NCI-H526 treated with DMSO at 0.1 percent for 48 hours (cell line): ENCODE measurements at places on chromosomes 2 and 18.

DNA sequence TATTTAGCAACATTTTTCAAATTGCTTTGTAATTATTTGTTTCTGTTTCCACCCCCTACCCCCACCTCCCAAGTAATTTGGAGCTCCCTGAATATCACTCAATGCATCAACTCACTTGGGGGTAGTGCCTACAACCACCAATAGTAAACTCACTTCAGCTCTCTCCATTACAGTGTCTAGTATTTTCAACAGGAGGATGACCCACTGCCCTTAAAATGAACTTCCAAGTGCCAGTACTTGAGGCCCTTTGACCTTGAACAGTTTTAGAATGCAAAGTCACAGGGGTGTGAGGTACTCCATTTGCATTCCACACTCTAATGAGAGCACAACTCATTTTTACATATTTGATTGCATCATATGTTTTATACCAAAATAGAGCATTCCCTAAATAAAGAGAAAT is 523.0 kb downstream of the ERBB4 start:
- DNase-seq: no peak

GRCh38 chr18:3104190-3105054 is 91.5 kb upstream of the LPIN2 start:
- no peak for DNase-seq

DNA sequence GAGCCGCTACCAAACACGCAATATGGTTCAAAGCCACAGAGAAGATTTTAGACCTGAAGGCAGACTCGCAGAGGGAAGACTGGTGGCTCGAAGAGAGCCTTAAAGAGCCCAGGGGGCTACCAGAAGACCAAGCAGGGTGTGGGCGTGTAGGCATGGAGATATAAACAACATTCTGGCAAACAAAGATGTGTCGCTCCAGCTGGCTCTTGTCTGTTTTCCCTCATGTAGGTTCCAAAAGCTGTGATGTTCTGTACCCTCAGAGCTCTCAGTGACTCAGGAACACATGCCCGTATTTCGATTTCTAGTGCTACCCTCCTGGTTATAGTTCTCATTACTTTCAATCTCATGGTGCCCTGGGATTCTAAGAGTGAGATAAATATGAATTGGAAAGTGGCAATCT is 44.5 kb downstream of the DOCK10 start:
- DNase-seq: no peak

GRCh38 chr18:45527891-45528290 is 87.4 kb upstream of the SLC14A2 start:
- DNase-seq: no peak

DNA sequence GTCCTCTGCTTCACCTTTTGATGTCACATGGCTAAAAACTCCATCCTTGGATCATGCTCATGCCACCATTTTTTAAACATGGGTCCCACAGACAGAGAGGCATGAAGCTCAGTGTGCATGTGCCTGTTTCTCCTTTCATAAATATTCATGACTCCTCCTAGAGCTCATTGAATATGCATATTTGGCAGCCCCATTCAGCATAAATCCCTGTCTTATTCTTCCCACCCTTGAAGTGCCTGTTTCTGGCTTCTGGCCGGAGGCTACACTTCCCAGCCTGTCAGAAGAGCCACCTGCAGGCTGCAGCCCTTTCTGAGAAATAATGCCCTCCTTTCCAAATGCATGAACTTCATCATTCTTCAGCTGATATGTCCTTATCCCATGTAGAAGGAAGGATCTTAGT is 109.7 kb downstream of the LDLRAD4 start:
- DNase-seq: no peak

DNA sequence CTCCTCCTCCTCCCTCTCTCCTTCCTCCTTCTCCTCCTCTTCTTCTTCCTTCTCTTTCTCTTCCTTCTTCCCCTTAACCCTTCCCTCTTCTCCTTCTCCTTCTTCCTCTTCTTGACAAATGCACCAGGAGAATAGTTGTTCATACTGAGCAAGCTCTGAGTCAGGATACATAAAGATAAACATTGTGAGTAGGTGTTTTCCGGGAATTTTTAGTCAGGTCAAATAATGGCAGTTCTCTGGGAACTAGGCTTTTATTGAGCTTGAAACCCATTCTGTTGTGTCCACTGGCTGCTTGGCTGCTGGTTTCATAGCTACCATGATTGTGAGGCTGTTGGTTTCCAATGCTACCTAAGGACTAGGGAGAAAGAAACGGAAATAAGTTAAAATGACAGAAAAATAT is 1144.7 kb upstream of the DDX18 start:
- no peak for DNase-seq

DNA sequence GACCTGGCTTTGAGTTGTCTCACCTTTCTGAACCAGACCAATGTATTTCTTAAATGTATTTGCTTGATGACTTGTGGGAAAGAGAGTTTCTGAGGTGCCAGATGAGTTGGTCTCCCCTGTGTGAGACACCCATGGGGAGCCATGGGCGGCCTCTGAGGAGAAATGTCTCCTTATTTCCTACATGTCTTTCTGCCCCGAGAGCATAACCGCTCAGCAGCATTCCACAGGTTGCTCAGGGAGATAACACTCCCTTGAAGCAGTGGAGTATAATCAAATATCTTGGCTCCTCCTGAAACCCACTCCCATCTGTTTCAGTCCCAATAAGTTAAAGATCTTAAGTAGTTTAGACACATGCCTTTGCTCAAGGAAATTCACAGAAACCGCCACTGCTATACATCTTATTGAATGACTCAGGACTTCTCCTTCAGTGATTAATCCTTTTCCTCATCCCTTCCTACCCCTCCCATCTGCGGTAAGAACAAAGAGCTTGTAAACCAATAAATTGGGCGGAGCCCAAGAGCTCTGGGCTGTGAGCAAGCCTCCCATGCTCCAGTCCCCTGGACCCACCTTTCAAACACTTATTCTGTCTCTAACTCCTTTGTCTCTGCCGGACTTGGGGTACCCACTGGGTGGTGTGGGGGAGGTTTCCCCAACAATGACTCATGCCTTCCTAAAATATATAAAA is 285.5 kb upstream of the LRRTM4 start:
- no peak for DNase-seq

DNA sequence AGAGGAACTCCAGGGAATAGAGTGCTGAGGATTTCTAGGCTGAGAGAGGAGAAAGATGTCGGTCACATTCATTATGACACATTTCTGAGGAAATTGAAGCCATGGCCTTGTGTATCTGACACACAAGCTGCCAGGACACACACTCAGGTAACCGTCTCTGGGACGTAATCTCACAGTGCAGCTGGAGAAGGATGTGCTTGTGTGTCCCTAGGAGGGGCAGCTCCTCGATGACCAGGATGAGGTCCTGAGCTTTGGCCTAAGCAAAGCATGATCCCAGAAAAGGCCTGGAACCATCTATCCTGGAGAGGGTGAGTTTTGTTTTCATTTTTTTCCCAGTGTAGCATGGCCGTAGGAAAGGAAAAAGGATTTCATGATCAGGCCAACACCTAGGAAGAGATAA is 102.2 kb downstream of the CAPN13 start:
- DNase-seq: no peak

GRCh38 chr2:85162746-85163301 is 29.6 kb downstream of the TCF7L1 start:
- no peak for DNase-seq

DNA sequence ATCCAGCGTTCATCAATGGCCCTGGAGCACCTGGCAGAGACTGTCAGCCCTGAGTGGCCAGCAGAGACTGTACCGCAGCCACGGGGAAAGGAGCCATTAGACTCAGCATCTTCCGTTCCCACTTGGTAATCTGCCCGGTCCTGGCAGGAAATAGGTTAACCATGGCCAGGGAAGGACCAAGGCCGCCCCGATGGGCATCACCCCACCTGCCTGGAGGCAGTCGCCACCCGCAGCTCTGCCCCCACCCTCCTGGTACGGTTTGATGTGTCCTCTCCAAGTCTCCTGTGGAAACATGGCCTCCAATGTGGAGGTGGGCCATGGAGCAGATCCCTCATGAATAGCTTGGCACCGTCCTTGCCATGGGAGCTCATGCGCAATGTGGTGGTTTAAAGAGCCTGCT is 75.3 kb downstream of the RTP5 start:
- no peak for DNase-seq

- DNase-seq: no peak
These were observed 80.4 kb upstream of the MGAT5 start for GRCh38 chr2:134173338-134174016.

DNA sequence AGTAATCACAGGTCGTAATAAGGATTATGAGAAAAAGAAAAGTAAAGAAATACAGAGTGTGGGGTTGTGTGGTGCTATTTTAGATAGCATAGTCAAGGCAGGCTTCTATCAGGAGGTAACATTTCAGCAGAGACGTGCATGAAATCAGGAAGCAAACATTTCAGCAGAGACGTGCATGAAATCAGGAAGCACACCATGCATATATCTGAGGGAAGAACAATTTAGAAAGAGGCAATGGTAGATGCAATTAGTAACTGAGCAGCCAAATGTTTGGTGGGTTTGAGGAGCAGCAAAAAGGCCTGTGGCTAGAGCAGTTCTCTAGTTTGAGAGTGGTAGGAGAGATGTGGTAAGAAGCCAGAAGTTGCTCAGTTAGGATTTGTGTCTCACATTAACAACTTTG is 713.7 kb downstream of the ADCYAP1 start:
- DNase-seq: no peak

- DNase-seq: no peak
These were observed 66.3 kb downstream of the SCN2A start for GRCh38 chr2:165305391-165306096.

DNA sequence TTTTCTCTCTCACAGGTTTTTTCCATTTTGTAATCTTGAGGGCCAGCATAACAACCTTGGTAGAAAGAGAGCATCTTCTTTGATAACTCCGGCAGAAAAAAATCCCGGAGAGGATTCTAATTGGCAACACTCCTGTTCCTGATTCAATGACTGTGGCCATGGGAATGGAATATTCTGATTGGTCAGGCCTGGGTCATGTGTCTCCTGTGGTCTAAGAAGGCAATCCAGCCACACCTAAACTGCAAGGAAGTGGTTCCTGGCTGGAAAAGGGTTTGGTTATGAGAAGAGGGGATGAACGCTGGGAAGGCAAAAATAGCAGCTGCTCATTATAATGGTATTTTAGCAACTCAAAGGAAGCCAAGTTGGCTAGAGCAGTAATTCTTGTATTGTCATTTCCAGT is 24.8 kb upstream of the ZNF638 start:
- no peak for DNase-seq

- no peak for DNase-seq
These were observed 611 bp upstream of the ITSN2 start for GRCh38 chr2:24360963-24361330.

DNA sequence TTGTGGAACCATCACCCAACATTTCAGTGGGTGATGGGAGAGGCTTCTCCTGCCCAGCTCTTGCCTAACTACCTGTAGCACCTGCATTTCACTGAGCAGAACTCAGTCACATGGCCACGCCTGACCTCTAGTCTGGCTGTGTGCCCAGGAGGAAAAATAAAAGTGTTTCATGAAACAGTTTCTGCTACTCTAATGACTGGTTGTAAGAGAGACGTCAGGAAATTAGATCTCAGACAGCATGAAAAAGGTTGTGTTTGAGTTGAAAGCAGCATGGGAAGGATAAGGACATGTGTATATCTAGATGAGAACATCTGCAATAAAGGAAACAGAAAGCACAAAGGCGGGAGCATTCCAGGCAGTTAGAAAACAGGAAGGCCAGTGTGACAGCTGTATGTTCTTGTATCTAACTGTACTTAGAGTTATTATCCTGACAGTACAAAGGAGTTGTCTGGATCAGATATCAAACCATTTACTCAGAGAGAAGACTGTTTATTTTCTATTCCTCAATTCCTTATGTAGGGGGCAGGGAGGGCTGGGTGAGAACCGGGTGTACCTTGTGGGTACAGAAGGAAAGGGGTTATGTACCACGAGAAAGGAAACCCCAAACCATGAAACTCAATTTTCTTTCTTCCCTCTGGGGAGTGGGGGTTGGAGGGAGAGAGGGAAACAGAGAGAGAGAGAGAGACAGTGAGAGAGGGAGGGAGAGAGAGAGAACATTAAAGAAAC is 307.4 kb upstream of the VWC2L start:
- DNase-seq: no peak

GRCh38 chr2:200065477-200065876 is 110.1 kb downstream of the MAIP1 start:
- no peak for DNase-seq

DNA sequence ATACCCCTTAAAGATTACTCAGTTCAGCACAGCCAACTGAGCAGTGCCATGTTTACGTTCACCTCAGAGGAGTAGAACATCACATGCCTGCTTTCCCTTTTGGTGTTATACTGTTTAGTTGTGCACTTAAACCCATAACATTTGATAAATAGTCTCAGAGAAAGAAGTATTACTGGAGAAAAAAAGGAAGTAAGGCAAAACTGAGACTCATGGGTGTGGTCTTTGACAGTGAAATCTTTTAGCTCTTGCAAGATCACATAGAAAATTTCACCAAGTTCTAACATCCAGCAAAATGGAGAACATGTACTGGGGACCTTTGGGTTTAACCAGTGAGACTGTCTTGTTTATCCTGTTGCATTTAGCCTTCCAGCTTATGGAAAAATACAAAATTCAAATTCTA is 5.6 kb downstream of the TANK start:
- no peak for DNase-seq

DNA sequence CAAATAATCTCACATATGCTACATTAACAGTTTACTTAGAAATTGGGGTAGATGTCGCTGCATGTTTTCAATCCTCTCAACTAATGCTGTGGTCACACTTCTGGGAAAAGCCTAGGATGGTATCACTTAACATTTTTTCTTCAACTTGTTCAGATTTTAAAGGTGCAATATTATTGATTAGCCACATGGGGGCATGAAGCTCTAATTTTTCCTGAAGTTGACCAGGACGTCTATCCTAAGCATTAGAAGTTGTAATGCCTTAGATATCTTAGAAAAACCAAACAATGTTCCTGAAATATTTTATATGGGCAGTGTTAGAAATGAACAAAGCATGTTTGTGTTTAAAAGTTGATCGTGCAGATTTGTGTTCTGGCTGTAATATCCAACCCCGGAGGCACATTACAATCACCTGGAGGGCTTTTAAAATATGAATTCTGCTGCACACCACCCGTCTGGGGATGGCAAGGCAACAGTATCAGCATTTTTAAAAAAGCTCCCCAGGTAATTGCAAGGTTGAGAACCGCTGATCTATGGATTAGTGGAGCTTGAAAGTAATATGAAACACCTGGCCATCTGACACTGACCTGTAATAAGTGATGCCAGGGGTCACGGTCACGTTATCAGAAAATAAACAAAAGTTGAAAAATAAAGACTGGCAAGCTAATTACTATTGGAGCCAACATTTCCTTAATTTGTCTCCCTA is 100.5 kb upstream of the LMAN1 start:
- peak; percentile 3 for DNase-seq

DNA sequence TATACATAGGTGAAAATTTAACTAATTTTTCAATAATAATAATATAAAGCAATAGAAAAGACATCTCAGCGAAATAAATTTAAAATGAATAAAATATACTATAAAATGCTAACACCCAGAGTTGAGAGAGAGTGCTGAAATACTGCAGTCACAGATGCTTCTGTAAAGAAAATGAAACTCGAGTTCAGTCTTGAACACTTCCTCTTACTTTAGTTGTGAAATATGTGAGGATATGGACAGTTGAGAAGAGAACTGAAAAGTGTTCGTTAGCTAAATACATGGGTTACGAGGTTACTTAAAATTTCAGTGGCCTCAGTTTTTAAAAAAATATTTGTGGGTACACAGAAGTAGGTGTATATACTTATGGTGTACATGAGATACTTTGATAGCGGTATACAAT is 106.8 kb downstream of the DNAH7 start:
- DNase-seq: no peak

- no peak for DNase-seq
These were observed 969 bp upstream of the ALKAL2 start for GRCh38 chr2:288758-289361.
